ENCODE measurements at places on chromosomes 4 and X.

DNA sequence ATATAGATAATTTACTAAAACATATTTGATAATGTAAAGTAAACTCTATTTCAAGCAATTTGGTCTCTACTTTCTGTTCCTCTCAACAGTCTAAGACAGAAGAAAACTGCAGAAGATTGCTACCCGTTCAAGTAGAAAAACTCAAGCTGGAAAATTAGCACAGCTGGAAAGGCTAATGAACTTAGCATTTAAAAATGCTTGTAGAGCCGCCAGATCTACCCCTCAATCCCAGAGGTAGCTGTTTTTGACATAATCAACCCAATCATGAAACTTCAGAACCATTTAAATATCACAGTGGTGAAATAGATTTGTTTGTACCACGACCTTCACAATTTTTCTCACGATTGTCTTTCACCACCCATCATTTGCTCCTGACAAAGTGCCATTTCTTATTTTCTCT, 479.5 kb downstream of the SPRY1 start:
- no peak for DNase-seq

DNA sequence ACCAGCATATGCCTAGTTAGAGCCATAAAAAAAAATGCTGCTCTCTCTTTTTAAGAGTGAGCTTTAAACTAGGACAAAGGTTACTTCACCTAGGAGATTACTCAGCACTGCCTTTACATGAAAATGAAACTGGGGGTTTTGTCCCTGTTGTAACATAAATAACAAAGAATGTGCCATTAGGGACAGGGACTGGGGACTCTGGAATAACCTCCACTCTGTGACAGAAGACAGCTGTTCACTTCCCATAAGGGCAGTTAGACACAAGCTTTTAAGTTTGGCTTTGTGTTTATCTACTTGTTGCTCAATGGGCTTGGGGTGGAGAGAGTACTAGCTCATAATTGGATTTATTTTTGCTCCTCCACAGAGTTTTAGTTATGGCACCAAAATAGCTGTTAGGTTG, 11.9 kb downstream of the ENPEP start:
- peak; percentile 42 for DNase-seq

GRCh38 chr4:153143527-153144348, 60.5 kb upstream of the TRIM2 start:
- no peak for DNase-seq

DNA sequence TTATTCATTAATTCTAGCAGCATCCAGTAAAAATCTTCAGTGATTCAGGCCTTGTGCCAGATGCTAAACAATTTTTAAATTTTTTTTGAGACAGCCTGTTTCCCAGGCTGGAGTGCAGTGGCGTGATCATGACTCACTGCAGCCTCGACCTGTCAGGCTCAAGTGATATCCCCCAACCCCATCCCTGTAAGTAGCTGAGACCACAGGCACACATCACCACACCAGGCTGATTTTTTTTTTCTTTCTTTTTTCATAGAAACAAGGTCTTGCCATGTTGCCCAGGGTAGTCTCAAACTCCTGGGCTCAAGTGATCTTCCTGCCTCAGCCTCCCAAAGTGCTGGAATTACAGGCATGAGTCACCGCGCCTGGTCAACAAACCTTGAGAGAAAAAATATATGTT, 705.5 kb downstream of the ARAP2 start:
- DNase-seq, result no peak

DNA sequence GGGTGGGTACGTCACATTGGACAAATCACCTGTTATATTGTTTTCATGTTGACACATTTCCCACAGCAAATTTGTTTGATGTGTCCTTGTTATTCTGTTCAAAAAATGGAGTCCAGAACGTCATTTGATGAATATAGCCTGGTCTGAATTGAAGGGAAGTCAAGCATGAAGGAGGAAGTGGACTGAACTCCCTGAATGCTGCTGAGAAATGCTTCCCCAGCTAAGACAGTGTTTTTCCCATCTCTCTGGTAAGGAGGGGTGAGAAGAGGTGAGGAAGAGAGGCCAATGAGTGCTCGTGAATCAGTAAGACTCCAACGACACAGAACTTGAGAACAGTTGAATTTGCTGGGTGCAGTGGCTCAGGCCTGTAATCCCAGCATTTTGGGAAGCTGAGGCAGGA, 127.4 kb downstream of the RBM47 start:
- peak; percentile 84 for DNase-seq

DNA sequence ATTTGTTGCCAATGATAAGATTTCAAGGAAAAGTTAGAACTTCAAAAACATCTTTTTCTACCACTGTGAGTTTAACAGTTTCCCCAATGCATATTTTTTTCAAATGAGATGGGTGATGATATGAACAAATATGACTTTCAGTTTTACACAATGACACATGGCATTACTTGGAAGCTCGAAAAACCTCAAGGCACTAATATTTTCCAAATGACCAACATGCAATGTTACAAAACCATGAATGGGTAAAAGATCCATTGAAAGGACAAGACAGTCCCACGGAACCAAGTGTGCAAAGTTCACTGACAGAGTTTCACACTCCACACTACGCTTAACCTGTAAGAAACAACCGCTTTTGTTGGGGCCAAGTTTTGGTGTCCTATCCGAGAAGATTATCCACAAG, 84.5 kb downstream of the CD99L2 start:
- peak; percentile 2 for DNase-seq

DNA sequence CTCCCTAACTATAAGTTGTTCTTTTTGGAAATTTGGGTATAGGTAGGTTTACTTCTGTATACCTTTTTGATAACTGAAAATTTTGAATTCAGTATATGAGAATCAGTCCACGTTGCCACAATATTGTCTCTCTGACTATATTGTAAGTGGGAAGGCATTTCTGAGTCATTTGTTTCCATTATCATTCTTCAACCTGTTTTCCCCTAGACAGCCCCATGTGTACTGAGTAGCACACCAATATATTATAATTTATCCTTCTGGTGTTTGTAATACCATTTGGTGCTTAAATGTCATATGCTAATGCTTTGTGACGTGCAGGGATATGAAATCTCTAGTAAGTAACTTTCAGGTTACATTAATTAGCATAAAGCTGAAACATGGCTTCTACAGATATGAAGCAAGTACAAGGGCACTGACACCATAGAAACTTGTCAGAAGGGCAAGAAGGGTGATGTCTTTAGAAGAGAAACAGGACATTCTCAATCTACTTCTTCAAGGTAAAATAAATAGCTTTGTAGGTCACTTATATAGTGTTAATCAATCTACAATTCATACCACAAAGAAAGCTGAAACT, 27.7 kb downstream of the PAK3 start:
- DNase-seq, result no peak

GRCh38 chr4:4794421-4794820, 65.0 kb upstream of the MSX1 start:
- DNase-seq, result no peak

DNA sequence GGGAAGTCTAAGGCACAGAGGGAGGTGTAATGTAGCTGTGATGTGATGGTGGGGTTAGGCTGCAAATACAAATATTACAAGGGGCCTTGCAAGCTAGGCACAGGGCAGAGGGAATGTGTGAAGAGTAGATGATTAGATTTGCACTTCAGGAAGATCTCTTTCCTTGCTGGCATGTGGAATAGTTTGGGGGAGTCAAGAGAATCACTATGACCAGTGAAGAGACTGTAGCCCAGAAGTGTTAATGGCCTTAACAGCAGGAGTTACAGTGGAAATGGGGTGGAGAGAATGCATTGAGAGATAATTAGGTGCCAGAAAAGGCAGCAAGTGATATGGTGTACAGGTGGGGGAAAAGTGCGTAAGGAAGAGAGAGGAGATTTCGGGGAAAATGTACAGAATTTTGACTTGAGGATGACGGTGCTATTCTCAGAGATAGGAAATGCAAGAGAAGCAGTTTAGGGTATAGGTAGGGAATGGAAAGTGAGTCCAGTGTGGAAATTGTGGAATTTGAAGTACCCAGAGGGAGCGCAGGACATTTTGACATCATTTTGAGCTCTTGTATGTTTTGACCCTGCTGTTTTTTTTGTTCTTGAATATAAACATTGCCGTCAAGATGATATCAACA, 10.2 kb upstream of the TAPT1 start:
- no peak for DNase-seq

DNA sequence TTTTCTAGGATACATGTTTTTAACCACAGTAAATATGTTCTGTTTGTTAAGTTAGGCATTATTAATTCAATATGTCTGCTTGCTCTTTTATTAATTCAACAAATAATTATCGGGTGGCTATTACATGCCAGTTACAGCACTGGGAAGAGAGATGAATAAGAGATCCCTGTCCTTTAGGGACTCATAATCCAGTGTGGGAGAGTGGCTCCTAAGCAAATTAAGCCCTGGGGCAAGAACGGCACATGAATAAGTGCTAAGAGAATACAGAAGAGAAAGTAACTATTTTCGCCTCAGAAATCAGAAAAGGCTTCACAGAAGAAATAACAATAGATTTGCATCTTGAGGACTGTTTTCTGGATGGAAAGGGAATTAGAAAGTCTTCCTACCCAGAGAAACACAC, 236.7 kb downstream of the NR3C2 start:
- DNase-seq, result no peak

DNA sequence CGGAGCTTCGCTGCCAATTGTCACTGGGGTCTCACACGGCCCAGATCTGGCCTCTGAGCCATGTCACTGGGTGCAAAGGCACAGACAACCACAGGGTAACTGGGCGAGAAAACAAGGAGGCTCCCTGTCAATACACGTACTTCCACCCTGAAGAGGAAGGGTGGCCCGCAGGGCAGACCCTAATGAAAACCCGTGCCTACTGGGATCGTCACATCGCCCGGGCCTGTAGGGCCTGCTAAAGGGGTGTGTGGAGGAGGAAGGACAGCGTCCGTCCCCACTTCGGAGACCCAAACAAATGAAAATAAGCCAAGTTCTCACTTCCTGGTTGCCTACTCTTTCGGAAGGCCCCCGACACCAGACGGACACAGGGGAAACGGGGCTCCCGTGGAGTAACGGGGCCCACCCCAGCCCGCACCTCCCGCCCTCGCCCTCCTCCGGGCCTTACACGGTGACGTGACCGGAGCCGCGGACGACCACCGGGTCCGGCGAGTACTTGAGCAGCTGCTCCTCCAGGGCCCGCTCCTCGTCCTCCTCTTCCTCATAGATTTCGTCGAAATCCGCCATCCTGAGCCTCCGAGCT, 578 bp downstream of the CHIC2 start:
- peak; percentile 43 for DNase-seq

- DNase-seq, result no peak
Measured at GRCh38 chr4:27472364-27472763, 611.7 kb downstream of the STIM2 start.

- no peak for DNase-seq
Measured at GRCh38 chrX:51853251-51853650, 40.2 kb upstream of the MAGED1 start.

GRCh38 chr4:8709050-8709728, 116.6 kb downstream of the CPZ start:
- no peak for DNase-seq

GRCh38 chr4:182537031-182537795, 294.0 kb downstream of the TENM3 start:
- DNase-seq, result no peak

DNA sequence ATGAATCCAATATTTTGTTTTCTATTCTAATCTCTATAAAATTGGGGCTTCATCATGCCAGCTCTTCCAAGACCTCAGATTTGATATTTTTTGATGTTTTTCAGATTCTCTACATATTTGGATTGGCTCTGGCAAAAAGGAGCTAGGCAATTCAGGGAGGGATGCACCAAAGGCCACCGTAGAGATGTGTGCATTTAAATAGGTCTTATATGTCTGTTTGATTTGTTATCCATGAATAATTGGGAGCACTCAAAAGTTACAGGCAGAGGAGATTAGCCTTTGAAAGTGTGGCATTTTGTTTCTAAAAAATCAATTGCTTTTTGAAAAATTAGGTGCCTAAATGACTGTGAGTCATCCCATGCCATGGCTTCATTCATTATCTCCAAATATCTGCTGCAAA, 147.1 kb upstream of the RPS6KA6 start:
- DNase-seq, result no peak

DNA sequence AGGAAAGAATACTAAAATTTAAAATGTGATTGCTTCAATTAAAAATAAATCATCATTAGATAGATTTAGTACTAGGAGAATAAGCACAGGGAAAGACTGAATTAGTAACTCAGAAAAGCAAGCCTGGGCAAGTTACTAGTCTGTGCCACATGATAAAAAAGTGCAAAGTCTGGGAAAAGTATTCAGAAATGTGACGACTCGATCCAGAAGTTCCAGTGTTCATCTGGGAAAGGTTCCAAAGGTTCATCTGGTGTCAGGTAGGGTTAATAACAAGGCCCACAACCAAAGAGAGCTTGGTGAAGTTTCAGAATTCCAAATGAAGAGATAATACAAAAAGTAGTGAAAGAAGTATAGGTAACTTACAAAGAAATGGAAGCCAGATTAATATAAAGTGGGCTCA, 78.3 kb upstream of the ARSJ start:
- no peak for DNase-seq

DNA sequence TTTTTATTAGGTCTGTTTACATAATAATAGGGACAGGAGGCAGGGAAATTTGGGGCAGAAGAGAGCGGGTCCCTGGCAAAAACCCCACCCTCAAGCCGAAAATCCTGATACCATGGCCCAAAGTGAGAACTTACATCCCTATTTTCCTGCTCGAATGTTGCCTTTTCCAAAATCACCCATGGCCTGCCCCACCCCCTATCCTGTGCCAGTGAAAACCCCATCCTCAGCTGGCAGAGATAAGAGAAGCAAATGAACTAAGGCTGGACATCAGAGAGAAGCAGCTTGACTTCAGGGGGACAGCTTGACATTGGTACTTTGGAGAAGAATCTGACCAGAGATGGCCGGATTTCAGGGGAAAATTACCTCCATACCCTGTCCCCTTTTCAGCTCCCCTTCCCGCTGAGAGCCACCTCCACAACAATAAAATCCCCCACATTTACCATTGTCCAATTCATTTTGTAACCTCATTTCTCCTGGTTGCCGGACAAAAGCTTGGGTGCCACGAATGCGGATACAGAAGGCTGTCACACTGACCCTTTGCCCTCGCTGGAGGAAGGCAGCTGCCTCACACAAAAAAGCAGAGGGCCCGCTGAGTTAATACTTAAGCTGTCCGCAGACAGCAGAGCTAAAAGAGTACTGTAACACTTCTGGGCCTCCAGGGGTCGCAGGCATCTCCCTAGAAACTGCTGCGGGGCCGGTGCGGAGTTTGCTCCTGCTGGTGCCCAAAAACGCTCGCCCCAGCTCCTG, 196.2 kb downstream of the SNCA start:
- peak; percentile 34 for DNase-seq

Measured in suppressor macrophage treated with lipopolysaccharide for 1 hour (primary cell).